ENCODE measurements at places on chromosomes 1 and 21. TPM values are rescaled to one million over a fixed set of nuclear protein-coding genes. Genes with fewer than 3 reads are reported as not detected.

DISC1 gene
- total RNA-seq: 2.8 TPM

PCP4 gene
- not detected for total RNA-seq

PMF1 gene
- 161 TPM for total RNA-seq

PLEKHN1 gene
- total RNA-seq: not detected

OR2T11 gene
- not detected for total RNA-seq

ZNF695 gene
- total RNA-seq: 6.1 TPM

SPRR1A gene
- not detected for total RNA-seq

ETV3 gene
- total RNA-seq: 6.6 TPM

AIM2 gene
- not detected for total RNA-seq

DYRK3 gene
- total RNA-seq: 19.3 TPM

CHRNB2 gene
- not detected for total RNA-seq

GRCh38 chr1:207825719-207826556 lies 74.1 kb downstream of the CD46 start:
- peak; percentile 21 for DNase-seq

DNA sequence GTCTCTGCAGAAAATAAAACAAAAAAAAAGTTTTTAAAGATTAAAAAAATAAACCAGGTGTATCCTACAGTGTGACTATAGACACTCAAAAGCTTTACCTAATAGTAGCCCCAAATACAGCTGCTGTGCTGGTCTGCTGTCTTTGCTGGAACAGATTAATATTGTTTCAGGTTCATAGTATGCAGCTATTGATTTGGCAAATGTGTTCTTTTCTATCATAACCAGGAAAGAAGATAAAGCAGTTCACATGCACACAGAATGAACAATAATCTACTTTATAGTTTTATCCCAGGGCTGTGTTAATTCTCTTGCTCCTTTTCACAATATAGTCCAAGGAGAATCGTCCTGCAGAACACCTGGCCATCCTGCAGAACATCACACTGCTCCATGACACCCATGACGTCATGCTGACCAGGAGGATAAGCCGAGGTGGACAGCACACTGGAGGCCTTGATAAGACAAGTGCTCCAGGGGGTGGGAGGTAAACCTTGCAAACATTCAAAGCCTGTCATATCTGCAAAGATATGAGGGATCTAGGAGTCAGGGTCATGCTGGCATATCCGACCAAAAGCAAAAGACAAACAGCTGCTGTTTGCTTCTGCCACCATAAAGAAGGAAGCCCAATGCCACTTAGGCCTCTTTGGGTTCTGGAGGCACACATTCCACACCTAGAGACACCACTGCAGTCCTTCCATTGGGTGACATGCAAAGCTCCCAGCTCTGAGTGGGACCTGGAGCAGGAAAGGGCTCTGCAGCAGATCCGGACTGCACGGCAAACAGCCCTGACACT lies 86.1 kb upstream of the SLC2A1 start:
- DNase-seq: no peak

DNA sequence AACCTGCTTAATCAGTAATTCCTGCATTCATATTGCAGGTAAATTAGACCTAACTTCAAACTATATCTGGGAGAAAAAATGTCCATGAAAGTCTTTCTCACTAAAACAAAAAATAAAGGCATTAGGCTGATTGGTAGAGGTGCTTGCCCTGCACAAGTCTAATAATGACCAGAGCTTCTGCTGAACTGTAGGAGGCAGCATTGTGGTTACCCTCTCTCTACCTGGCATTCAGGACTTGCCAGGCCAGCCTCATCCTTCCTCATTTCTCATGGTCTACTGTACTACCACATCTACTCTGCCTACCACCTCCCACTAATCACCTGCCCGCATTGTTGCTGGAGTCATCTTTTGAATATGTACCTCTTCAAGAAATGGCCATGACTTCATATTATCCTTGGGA lies 60.8 kb upstream of the KRTAP11-1 start:
- no peak for DNase-seq

- no peak for DNase-seq
Measured at GRCh38 chr1:183105449-183105848, 80.6 kb upstream of the LAMC2 start.

DNA sequence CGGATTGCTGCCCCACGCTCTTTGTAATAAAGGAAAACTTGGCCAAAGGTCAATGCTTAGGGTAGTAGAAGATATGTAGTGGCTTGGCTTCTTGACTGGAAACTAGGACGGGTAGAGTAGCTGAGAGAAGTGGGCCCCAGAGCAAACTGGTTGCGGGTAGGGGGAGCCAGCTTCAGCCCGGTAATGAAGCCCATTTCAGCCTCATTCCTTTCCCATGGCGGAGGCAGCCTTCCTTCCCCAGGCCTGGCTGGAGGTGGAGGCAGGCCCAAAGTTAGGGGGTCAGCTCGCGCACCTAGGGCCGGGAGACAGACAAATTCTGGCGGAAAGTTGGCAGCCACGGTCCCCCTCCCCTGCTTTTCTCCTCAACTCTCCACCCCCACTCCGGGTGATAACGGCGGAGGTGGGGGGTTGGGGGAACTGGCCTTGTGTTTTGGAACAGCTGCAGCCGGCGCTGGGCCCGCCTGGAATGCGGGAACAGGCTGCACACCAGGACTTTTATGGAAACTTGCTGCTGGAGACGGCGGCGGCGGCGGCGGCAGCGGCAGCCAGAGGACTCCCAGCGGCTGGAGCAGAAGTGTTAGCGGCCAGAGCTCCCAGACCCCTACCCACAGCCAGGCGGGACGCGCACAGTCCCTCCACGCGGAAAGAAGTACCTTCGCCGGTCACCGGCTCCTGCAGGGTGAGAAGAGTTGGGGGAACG lies at the start of gene NEXN:
NEXN (plus strand) TSS at position 544 of the 700 bp plus-strand sequence. CDS start 27,483 bp downstream, outside the sequence.
- peak; percentile 82 for DNase-seq

DNA sequence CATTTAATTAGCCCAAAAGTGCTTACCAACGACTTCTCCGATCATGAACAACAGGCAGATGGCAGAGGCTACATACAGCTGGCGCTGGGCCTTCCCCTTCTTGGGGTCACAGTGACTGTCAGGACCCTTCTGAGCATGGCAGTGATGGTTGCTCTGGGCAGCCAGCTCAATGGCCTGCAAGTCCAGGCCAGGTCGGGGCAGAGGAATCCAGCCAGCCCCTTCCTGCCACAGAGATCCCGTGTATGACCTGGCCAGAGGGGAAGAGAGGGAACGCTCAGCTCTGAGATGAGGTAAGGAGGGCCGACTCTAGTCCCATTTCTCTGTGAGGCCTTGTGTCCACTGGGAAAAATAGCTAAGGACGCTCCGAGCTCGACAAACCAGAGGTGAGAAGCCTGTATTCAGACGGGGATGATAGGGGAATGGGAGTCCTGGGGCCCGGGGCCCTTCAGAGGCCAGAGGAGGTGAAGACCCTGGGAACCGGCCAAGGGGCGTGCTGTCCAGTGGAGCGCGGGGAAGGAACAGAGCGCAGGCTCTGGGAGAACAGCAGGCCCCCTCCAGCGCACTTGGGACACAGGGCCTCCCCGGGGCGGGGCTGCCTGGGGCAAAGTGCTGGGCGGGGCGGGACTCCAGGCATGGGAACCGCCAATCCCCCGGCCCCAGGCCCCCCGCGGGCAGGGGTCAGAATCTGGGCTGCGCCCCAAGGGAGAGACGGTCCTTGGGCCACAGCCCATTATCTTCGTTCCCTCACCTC lies 772 bp downstream of the SLC30A2 start:
- DNase-seq: no peak

GRCh38 chr1:91749788-91750231 lies 136.1 kb downstream of the TGFBR3 start:
- DNase-seq: no peak

- peak; percentile 21 for DNase-seq
Measured at GRCh38 chr21:15809818-15810217, 80.0 kb downstream of the USP25 start.

Measured in MG63 (cell line).